ENCODE measurements at places on chromosomes 1 and 21. TPM values are rescaled to one million over a fixed set of nuclear protein-coding genes. Genes with fewer than 3 reads are reported as not detected.

- no peak for DNase-seq
Observed at GRCh38 chr1:211490821-211491415, 1.0 kb downstream of the RD3 start.

DNA sequence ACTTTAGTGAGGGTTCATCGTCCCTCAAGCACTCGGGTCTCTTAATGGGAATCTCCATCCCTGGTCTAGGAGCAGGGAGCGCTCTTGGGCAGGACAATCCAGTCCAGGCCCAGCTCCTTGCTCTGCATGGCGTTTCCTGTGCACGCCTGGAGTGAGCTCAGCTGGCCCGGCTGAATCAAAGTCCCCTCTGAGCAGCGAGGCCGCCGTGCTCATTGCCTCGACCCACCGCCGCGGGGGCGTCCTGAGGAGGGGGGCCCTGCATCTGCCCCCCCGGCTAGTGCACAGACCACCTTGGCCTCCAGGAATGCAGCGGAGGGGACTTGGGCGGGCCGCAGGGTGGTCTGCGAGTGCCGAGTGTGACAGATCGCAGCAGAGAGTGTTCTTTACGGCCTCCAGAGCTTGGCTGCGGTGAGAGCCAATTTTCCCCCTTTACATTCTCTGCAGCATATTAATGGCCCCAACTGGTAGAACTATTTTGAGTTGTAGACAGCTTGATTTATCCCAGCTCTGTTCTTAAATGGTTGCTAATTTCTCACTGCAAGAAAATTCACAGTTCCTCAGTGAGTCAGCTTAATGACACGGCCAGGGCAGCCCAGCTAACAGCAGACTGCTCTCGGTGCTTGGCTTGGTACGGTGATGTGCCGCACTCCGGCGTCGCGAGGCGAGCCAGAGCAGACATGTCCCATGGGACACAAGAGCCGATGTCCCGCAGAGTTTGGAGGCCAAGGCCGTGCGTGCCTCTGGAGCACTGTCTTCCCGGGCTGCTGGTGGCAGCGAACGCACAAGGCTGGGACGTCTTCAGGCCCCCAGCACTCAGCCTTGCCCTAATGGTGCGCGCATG is 39.8 kb downstream of the SNAP47 start:
- DNase-seq, result no peak

GRCh38 chr1:9101510-9102146 is 27.3 kb downstream of the GPR157 start:
- DNase-seq, result no peak

- peak; percentile 41 for DNase-seq
Observed at GRCh38 chr1:56424744-56425493, 154.4 kb downstream of the PLPP3 start.

DNA sequence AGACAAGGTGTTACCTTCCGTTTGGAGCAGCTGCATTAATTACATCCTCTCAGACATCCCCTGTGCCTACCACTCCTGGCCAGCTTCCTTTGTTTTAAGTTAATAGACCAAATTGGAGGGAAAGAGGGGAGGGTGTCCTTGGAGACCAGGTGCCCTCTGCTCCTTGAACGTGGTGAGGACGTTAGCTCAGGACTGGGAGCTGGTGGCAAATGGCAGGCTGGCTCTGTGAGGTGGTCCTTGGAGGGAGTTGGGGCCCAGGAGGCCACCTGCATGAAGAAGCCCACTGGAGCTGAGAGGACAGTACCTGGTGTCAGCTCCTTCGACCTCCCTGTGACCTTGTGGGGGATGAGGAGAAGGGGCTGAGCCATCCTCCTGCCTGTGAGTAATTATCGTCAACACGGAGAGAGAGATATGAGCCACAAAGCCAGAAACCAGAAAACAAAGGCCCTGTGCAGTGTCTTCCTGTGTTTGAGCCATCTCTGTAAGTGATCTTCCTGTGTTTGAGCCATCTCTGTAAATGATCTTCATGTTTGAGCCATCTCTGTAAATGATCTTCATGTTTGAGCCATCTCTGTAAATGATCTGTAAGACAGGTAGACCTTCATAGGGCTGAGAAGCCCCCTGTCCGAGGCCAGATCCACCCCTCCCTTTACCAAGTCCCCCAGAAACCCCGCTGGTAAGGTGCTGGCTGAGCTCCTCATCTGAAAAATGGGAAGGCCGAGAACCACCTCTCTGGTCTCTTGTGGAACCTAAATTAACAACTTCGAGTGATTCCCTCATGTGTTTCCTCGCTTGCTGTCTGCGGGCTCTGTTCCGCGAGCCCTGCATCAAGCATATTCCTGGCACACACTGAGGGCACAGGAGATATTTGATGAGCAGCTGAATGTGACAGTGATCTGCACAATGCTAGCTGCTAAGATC is 126.0 kb downstream of the CAMTA1 start:
- no peak for DNase-seq

GRCh38 chr1:40221977-40222772 is 25.6 kb upstream of the TMCO2 start:
- no peak for DNase-seq

GRCh38 chr1:36494971-36495370 is 12.3 kb upstream of the CSF3R start:
- DNase-seq, result no peak

DNA sequence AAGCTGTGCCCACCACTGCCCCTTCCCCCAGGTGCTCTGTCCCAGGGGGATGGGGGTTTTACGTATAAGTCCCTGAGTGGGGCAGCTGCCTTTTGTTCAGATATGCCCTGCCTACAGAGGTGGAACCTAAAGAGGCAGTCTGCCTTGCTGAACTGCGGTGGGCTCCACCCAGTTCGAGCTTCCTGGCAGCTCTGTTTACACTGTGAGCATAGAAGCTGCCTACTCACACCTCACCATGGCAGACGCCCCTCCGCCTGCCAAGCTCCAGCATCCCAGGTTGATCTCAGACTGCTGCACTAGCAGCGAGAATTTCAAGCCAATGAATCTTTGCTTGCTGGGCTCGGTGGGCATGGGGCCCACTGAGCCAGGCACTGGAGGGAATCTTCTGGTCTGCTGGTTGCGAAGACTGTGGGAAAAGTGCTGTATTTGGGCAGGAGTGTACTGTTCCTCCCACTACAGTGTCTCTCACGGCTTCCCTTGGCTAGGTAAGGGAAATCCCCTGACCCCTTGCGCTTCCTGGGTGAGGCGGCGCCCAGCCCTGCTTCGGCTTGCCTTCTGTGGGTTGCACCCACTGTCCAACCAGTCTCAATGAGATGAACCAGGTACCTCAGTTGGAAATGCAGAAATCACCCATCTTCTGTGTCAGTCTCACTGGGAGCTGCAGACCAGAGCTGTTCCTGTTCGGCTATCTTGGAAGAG is 17.6 kb upstream of the RWDD3 start:
- no peak for DNase-seq

DNA sequence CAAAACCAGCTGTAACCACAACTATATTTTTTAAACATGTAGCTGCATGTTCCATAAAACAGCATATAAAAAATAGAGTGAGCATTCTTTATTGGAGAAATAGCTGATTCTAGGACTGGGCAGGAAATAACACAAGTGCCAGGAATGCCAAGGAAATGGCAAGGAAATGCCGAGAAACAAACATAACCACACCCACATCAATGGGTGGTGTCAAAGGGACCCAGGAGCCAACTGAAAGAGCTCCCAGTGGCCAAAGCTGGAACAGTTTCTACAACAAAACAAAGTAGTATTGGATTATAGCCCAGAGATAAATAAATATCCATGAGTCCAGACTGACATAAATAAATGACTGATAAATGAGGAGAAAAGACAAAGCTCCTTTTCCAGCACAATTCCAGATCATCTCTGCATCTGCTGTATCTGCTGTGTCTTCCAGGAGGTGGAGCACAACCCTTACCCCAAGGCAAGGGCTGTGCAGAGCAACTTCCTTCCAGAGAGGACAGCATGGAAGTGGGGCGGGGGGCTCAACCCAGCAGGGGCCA is 28.1 kb downstream of the ADARB1 start:
- no peak for DNase-seq

- DNase-seq, result no peak
Observed at GRCh38 chr21:36535618-36536241, 55.8 kb upstream of the CLDN14 start.

DNA sequence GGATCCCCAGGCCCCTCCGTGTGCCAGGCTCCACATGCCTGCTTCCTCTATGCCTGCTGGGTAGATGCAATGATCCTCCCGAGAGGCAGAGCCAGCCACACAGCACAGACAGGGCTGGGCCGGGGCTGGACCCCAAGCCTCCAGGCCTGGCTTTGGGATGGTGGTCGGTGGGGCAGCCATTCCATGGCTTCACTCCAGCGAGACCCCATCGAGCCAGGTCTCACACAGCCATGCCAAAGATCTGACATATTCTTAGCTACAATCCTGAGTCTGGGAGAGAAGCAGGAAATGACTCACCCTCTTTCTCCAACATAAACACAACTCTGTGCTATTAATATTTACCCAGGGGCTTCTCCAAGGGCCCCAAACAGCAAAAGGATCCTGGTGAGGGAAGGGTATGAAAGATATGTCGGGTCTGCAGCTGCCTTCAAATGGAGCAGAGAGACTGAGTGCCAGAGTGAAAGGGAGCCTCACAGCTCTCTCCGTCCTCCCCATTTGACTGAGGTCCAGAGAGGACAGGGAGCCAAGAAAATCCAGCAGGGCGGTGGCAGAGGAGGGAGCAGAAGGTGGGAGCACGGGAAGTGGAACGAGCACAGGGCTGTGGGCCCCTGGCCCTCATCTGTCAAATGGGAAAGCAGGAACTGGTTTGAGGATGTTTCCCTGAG is 639.5 kb downstream of the MATN1 start:
- peak; percentile 4 for DNase-seq

DNA sequence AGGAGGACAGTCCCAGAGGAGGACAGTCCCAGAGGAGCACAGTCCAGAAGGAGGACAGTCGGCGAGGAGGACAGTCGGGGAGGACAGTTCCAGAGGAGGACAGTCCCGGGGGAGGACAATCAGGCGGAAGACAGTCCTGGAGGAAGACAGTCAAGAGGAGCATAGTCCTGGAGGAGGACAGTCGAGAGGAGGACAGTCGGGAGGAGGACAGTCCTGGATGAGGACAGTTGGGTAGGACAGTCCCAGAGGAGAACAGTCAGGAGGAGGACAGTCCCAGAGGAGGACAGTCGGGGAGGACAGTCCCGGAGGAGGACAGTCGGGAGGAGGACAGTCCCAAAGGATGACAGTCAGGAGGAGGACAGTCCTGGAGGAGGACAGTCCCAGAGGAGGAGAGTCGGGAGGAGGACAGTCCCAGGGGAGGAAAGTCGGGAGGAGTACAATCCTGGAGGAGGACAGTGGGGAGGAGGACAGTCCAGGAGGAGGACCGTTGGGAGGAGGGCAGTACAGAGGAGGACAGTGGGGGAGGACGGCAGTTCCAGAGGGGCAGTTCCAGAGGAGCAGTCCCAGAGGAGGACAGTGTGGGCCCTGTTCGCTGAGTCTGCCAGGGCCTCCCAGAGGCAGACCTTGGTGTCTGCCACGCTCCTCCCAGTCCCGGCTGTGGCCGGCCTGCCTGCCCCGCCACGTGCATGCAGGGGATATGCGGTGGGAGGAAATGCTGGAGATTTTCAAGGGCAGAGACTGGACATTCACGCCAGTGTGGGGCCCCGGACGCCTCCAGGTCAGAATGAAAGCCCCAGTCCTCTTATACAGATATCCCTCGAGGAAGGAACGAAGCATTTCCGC is 183.8 kb upstream of the ARHGEF16 start:
- DNase-seq, result no peak

- no peak for DNase-seq
Observed at GRCh38 chr1:97501628-97502027, 419.2 kb downstream of the DPYD start.

DNA sequence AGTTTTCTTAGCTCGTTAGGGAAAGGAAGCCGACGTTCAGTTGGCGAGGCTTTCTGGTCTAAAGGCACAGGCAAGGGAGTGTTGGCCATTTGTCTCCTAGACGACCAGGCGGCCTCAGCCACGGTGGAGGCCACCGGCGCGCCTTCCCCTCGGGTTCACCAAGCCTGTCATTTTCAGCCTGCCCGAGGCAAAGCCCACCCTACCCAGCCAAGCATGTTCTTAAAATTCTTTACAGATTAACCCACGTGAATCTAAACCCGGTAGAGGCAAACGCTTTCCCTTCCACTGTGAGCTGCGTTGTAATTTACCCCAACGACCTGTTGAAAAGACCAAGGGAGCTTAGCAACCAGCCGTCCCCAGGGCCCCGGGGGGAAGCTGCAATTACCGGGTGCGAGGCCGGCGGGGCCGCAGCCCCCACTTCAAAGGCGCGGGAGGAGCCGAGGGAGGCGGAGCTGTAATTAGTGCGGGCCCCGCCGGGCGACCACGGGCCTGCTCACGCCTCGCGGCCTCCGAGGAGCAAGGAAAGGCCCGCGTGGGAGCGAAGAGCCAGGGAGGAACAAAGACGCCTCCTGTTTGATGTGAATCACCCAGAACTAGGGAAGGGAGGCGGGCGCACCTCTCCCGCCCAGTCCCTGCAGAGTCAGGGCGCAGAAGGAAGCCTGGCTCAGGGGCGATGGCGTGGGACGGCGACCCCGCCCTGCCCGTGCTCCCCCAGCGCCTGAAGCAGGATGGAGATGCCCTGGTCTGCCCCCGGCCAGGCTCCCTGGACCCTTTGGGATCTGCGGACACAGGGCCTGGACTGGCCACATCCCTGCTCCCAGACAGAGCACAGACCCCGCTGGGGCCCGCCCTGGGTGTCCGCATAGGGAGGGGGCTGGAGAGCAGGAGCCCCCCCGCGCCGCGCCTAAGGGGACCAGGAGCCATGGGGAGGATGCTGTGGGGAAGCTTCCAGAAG is 12.1 kb upstream of the TSPEAR start:
- DNase-seq, result no peak

GRCh38 chr1:30714536-30715090 is 8.8 kb downstream of the MATN1 start:
- no peak for DNase-seq

DNA sequence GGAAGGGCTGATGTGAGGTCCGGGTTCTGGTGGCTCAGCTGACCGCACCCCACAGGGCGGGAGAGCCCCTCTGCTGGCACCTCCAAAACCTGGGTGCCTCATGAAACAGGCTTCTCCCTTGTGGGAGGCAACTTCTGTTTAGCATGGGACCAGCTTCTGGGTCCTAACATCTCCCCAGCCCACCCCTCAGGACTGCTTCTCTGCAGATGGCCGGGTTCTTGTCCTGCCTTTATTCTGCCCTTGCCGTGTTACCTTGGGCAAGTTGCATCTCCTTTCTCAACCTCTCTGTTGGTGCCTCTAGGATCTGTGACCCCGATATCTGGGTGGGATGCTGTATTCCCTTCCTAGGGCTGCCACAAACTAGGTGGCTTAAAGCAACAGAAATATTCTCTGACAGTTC is 15.0 kb upstream of the TTC22 start:
- DNase-seq, result no peak

The RIMKLA gene
- 0.14 TPM for total RNA-seq

The AKT3 gene
- 85.8 TPM for total RNA-seq

The CD5L gene
- 0.28 TPM for total RNA-seq

The IGSF9 gene
- total RNA-seq, result not detected

The FGR gene
- 21.5 TPM for total RNA-seq

The TMEM52 gene
- not detected for total RNA-seq

The CIART gene
- 9.7 TPM for total RNA-seq

The CYP4A22 gene
- total RNA-seq, result not detected

The KCNE1 gene
- total RNA-seq, result 10.8 TPM

The OR2T29 gene
- total RNA-seq, result not detected

The IQGAP3 gene
- total RNA-seq, result 3.5 TPM
